NCI-H460 (cell line): ENCODE measurements at places on chromosomes 7 and 10. TPM values are rescaled to one million over a fixed set of nuclear protein-coding genes. Genes with fewer than 3 reads are reported as not detected.
A peak's percentile ranks its signal among the peaks of the same experiment; 100 is the strongest.

ALDH18A1 gene
- 95.8 and 102 TPM in 2 replicates for total RNA-seq

CRTAC1 gene
- not detected in 2 replicates for total RNA-seq

MOGAT3 gene
- not detected in 2 replicates for total RNA-seq

GRID2IP gene
- total RNA-seq: not detected in 2 replicates

NOS3 gene
- 0.30 and 0.46 TPM in 2 replicates for total RNA-seq

AKR1D1 gene
- total RNA-seq: not detected in 2 replicates

SPDYE1 gene
- total RNA-seq: not detected in 2 replicates

SFTPA1 gene
- total RNA-seq: not detected in 2 replicates

- DNase-seq: peak; percentile 13
Measured at GRCh38 chr10:93030409-93030808, 30.2 kb upstream of the CYP26C1 start.

DNA sequence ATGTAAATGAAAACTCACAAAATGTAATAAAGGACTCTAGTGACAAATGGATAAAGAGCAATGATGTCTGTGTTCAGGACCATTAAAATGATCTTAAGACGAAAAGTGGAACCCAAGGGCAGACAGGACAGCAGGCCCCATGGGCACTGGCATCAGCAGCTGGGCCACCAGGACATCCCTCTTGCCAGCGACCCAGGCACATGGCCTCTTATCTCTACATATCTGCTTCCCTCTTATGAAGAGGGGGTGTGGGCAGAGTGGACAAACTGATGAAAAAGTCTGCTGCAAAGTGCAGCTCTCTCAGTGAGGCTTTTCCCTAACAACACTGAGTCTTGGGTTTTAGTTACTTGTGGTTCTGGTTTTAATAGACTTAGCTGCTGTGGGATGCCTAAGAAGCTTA is 44.8 kb upstream of the ANKRD1 start:
- DNase-seq: no peak

GRCh38 chr7:94364816-94365215 is 29.9 kb upstream of the COL1A2 start:
- DNase-seq: no peak

GRCh38 chr10:6912424-6912823 is 332.3 kb upstream of the PRKCQ start:
- no peak for DNase-seq

DNA sequence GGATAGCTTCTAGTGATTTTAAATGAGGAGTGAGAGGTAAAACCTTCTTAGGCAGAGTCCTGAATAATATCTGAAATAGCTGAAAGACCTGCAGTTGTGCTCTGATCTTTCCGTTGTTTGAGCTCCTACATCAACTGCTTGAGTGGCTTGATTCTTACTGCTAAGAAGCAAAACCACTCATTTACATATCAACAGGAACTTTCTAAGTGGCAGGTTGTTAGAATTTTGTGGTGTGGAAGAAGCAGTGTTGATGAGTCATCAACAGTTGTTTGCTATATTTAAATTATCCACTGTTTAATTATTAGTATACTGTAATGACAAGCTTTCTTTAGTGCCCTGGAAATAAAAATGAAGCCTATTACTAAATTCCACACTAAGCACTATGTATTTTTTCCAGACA is 689.5 kb downstream of the DNAJB9 start:
- no peak for DNase-seq

DNA sequence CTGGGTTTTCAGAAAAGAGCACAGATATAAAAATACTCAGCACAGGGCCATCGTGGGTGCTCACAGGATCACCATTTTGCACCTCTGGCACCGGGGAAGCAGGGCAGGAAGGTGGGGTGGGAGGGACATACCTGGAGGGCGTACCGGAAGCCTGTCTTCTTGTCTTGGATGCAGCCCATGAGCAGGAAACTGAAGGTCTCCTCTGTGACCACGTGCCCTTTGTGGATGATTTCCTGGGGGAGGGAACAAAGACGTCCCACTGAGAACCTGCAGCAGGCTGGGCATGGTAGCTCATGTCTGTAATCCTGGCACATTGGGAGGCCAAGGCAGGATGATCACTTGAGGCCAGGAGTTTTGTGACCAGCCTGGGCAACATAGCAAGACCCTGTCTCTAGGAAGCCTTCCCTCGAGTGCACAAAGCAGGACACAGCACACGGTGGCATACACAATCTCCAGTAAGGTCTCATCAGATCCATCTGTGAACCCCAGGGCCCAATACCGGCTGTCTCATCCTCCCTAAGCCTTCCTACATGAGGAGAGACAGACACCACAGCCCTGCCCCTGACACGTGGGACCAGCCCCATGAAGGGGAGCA is 9.5 kb downstream of the PTCD1 start:
- no peak for DNase-seq

GRCh38 chr7:96727534-96728088 is 18.0 kb upstream of the SEM1 start:
- DNase-seq: no peak

GRCh38 chr10:25701652-25702051 is 232.4 kb upstream of the MYO3A start:
- DNase-seq: no peak

- no peak for DNase-seq
Measured at GRCh38 chr7:39406467-39406866, 159.7 kb upstream of the YAE1 start.

- DNase-seq: no peak
Measured at GRCh38 chr10:2942938-2943337, 124.4 kb upstream of the PFKP start.

GRCh38 chr10:94011296-94011695 is 17.6 kb downstream of the PLCE1 start:
- DNase-seq: no peak

DNA sequence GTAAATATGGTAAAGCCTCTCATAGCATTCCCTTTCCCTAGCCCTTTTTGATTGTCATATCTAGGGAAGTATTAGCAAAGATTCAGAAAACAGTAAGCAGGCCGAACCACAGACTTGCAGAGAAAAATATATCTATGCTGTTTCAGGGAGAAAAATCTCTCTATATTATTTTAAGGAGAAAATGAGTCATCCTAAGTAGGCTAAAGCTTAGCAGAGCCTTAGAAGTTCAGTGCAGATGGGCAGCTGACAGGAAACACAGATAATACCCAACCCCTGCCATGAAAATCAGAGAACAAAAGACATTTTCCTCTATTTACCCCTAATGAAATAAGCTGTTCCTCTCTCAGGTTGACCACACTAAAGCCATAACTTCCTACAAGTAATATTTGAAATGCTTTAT is 16.5 kb downstream of the C1QL3 start:
- no peak for DNase-seq
